Chondrocyte (in vitro differentiated cells): ENCODE measurements at places on chromosomes 11 and 22. TPM values are rescaled to one million over a fixed set of nuclear protein-coding genes. Genes with fewer than 3 reads are reported as not detected.

DNA sequence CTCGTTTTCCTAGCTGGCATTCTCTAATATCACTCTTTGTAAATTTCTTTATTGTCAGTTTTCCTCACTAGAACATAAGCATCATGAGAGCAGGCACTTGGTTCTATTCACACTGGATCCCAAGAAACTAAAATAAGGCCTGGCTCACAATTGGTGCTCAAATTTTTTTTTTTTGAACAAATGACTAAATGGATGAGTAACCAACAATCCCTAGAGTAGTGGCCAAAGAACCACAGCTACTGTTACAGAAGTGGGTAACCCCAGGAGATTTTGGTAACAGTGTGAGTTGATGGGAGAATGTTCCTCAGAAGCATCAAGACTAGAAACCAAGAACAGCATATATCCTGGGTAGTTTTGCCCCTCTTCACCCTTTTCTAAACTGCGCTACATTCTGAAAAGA lies 572.6 kb downstream of the INSC start:
- no peak for DNase-seq

The SPI1 gene
- total RNA-seq = not detected in 3 replicates

The RASSF10 gene
- total RNA-seq = not detected in 3 replicates

DNA sequence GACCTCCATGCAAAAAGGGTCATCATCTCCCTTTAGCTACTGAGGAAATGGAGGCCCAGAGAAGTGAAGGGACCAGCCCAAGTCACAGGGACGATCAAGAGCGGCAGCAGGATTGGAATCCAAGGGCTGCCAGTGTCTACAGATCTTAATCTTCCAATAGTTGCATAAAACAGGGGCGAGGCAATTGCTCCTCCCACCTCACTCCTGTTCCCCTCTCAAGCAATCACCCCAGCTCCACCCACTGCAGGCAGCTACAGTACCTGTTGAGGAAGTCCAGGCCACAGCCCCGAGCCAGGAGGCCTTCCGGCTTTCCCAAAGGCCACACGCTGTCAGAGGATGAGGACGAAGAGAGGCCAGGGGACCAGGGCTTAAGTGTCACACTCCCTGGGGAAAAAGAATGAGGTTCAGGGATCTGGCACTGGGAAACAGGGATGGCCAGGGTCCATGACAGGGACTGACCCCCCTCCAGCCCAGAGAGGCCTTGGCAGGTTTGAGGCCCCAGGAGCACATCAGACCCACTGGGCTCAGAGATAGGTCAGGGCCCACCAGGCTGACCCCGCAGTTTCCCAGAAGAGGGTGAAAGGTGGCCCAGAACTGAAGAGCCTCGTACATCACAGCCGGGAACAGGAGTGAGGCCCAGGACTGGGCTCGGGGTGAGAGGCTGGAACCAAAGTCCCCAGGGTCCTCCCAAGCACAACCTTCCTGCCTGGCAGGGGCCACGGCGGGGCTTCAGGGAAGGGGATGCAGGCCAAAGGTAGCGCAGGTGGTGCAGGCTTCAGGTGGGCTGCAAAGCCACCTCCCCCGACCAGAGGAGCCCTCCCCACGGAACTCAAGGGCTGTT lies 16.4 kb upstream of the MFNG start:
- no peak for DNase-seq

- no peak for DNase-seq
Measured at GRCh38 chr22:45717789-45718188, 46.2 kb downstream of the ATXN10 start.

The PTPN5 gene
- not detected in 3 replicates for total RNA-seq

GRCh38 chr11:76872959-76873827 lies 12.5 kb downstream of the ACER3 start:
- DNase-seq = no peak

The TRIM34 gene
- total RNA-seq = 1.6 to 4.0 TPM (median 2.1 TPM) in 3 replicates

The APOL6 gene
- total RNA-seq = 2.1 to 4.6 TPM (median 4.6 TPM) in 3 replicates

The FGF3 gene
- total RNA-seq = not detected in 3 replicates
